ENCODE measurements at places on chromosomes 5 and 9.

GRCh38 chr5:115394531-115394930 lies 98.1 kb upstream of the CCDC112 start:
- DNase-seq: no peak

GRCh38 chr9:83448626-83449025 lies 89.6 kb downstream of the FRMD3 start:
- no peak for DNase-seq

- no peak for DNase-seq
Observed at GRCh38 chr9:108184941-108185340, 670.8 kb downstream of the ACTL7B start.

- DNase-seq: no peak
Observed at GRCh38 chr9:97411789-97412625, at the start of gene TDRD7. TDRD7 (plus strand) TSS chr9:97412096; CDS start chr9:97428466, 16,370 bp downstream.

GRCh38 chr9:137078701-137079400 lies 1.5 kb downstream of the UAP1L1 start:
- DNase-seq: peak; percentile 81

GRCh38 chr9:96868709-96869108 lies 14.4 kb upstream of the ZNF782 start:
- DNase-seq: no peak

DNA sequence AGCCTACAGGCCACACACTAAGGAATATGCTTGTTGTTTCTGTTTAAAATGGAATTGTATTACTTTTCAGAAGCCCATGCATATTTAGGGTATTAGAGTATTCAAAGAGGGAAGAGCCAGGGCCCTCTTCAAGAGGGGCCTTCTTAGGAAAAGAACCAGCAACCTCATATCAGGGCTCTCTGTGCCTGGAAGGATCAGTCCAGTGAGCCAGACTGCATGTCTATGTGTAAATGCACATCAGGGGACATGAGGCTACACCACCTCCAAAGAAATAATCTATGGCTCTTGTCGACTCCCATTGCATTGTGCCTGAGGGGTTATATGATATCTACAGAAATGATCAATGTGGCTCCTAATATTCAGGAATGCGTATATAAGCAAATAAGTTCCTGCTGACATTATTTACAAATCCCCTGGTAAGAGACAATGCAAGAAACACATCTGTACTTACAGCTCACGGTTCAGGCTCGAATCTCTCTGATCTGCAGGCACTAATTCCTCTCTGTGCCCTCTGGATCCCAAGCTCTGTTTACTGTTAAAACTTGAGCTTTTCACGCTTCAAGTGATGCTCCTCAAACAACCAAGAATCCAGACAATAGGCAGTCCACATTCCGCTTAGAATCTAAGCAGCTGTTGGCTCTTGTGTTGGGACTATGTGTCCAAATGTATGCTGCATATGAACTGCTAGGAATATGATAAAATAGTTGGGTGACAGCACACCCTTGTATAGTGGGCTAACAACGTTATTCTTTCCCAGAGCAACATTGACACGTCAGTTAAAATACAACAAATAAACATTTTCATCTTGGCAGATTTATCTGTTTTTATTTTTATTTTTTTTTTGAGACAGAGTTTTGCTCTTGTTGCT lies 150.2 kb upstream of the KLF9 start:
- DNase-seq: no peak

Data from H1 (cell line).